ENCODE measurements at places on chromosomes 13 and 19. TPM values are rescaled to one million over a fixed set of nuclear protein-coding genes. Genes with fewer than 3 reads are reported as not detected.

CEACAM21 gene
- total RNA-seq = not detected

IZUMO2 gene
- not detected for total RNA-seq

THSD8 gene
- total RNA-seq = not detected

EPS8L1 gene
- 0.56 TPM for total RNA-seq

KIRREL2 gene
- total RNA-seq = not detected

APOC1 gene
- total RNA-seq = 1.3 TPM

ZNF665 gene
- 6.8 TPM for total RNA-seq

ERICH4 gene
- not detected for total RNA-seq

KLC3 gene
- 0.19 TPM for total RNA-seq

TMEM238 gene
- total RNA-seq = 0.58 TPM

ASF1B gene
- 1.4 TPM for total RNA-seq

SIGLEC10 gene
- total RNA-seq = not detected

RFC3 gene
- 27.2 TPM for total RNA-seq

ATP8B3 gene
- 0.38 TPM for total RNA-seq

CGB8 gene
- total RNA-seq = not detected

NR1H2 gene
- 121 TPM for total RNA-seq
